Fibroblast of the aortic adventitia (primary cell): ENCODE measurements at places on chromosomes 7 and 10. TPM values are rescaled to one million over a fixed set of nuclear protein-coding genes. Genes with fewer than 3 reads are reported as not detected.

OR2A42 gene
- total RNA-seq = not detected in 2 replicates

SLC35B4 gene
- total RNA-seq = 7.8 and 18.4 TPM in 2 replicates

CHPF2 gene
- total RNA-seq = 33.0 and 47.0 TPM in 2 replicates

LRRC18 gene
- total RNA-seq = not detected in 2 replicates

GET4 gene
- 13.5 and 14.2 TPM in 2 replicates for total RNA-seq

VIPR2 gene
- not detected in 2 replicates for total RNA-seq
